Stimulated activated memory B cell treated with anti-CD40 and anti-IgM and Interleukin-4, amounts not matched to agents 10 μg/mL and 1 μg/mL and 100 μg/mL, for 72 hours (primary cell): ENCODE measurements at places on chromosomes 5 and 9.

DNA sequence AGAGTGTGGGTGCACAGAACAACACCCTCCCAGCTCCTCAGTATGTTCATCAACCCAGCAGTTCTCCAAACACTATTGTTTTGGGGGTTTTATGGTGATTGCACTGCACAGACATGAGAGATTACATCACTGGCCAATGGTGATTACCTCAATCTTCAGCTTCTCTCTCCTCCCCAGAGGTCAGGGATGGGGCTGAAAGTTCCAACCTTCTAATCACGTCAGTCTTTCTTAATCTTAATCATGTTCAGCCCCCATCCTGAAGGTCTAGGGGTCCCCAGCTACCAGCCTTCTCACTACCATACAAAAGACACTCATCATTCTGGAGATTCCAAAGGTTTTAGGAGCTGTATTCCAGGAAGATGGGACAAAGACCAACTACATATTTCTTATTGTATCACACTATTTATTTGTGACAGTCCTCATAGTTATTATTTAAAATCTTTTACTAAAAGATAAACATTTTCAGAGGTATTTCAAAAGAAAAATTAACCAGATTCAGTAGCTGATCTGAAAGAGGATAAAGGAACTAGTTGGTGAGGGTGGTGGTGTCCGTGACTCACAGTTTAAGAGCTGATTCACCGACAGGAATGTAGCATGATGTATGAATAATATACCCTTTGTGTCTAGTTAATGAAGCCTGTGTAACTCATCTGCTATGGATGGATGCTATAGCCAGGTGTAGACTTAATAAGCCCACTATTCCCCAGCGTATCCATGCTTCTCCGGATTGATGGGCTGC, 35.6 kb downstream of the RASEF start:
- ATAC-seq = no peak

DNA sequence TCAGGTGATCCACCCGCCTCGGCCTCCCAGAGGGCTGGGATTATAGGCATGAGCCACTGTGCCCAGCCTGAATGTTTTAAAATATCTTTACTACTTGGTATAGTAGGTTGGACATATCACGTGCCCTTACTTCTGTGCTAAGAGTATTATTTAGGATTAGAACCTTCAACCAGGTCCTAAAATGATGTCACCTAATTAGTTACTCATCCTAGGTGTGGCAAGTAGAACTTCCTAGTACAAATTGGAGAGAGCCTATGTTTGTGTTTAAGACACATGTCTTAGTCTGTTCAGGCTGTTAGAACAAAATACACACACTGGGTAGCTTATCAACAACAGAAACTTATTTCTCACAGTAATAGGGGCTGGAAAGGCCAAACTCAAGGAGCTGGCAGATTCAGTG, 51.5 kb downstream of the ZFAND5 start:
- ATAC-seq = no peak

GRCh38 chr5:109695005-109695926, 5.5 kb downstream of the MAN2A1 start:
- ATAC-seq = peak; percentile 49

DNA sequence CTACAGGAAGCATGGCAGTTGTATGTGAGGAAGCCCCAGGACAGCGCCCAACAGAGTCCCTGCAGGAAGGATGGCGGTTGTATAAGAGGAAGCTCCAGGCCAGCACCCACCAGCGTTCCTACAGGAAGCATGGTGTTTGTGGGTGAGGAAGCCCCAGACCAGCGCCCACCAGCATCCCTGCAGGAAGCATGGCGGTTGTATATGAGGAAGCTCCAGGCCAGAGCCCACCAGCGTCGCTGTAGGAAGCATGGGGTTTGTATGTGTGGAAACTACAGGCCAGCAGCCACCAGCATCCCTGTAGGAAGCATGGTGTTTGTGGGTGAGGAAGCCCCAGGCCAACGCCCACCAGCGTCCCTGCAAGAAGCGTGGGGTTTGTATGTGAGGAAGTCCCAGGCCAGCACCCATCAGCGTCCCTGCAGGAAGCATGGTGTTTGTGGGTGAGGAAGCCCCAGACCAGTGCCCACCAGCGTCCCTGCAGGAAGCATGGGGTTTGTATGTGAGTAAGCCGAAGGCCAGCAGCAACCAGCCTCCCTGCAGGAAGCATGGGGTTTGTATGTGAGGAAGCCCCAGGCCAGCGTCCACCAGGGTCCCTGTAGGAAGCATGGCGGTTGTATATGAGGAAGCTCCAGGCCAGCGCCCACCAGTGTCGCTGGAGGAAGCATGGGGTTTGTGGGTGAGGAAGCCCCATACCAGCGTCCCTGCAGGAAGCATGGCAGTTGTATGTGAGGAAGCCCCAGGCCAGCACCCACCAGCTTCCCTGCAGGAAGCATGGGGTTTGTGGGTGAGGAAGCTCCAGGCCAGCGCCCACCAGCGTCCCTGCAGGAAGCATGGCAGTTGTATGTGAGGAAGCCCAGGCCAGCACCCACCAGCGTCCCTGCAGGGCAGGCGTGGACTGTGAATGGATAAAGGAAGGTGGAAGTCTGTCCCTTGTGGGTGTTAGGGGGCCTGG, 79.0 kb downstream of the DAP start:
- no peak for ATAC-seq

DNA sequence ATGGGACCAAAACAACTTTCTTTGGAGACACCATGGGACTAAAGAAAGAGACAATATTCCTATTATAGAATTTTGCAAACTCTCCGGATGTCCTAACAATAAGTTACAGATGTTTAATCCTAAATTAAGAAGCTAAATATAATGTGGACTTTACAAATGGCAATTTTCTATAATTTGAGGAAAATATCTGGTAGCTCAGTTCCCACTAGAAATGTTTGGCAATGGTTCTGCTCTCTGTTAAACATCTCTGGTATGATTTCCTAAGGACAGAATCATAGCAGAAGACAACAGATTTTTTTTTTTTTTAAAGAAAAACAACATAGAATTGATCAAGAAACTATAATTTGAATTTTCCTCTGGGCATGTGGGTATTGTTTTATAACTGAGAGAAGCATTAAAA, 232.8 kb downstream of the ENC1 start:
- ATAC-seq = no peak

GRCh38 chr9:26779062-26779461, 113.5 kb downstream of the CAAP1 start:
- no peak for ATAC-seq

GRCh38 chr9:134384811-134385479, 58.7 kb downstream of the RXRA start:
- no peak for ATAC-seq

- ATAC-seq = no peak
These were observed 215.4 kb upstream of the TLX3 start for GRCh38 chr5:171093598-171093997.

DNA sequence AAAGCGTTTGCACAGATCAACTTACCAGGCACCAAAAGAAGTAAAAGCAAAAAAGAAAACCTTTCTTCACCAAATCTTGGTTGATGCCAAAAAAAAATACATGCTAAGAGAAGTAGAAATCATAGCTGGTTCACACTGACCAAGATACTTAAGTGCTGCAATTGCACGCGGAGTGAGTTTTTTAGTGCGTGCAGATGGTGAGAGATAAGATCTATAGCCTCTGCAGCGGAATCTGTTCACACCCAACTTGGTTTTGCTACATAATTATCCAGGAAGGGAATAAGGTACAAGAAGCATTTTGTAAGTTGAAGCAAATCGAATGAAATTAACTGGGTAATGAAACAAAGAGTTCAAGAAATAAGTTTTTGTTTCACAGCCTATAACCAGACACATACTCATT, 36.4 kb upstream of the CCDC152 start:
- no peak for ATAC-seq

GRCh38 chr9:134723037-134723436, 81.4 kb downstream of the COL5A1 start:
- ATAC-seq = no peak

DNA sequence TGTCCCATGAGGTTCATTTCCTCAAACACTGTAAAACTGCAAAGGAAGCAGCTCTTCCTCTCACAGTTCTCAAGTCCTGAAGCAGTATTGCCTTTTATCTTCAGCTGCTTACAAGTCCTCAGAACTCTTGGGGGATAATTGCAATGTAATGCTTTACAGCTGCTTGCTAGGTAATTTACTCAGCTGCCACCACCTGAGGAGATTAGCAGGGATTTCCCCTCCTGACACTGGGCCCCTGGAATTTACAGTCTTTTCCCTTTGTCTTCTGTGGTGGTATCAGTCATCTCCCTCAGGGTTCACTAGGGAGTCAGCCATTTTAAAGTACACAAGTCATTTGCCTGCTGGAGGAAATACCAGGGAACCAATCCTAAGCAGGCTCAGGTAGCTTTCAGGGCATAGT, 754.3 kb upstream of the GRAMD2B start:
- no peak for ATAC-seq

- ATAC-seq = no peak
These were observed 515.2 kb upstream of the BRINP1 start for GRCh38 chr9:119884438-119884837.

- no peak for ATAC-seq
These were observed 51.7 kb downstream of the MED27 start for GRCh38 chr9:132027752-132028663.

GRCh38 chr5:177440211-177440989, 6.2 kb upstream of the PRR7 start:
- no peak for ATAC-seq

- no peak for ATAC-seq
These were observed 768.5 kb upstream of the ACO1 start for GRCh38 chr9:31615966-31616365.

- no peak for ATAC-seq
These were observed 122.8 kb upstream of the PUM3 start for GRCh38 chr9:2966565-2967300.

GRCh38 chr5:89441965-89442364, 559.0 kb upstream of the MEF2C start:
- ATAC-seq = no peak

GRCh38 chr5:74127381-74128320, 501.7 kb downstream of the ARHGEF28 start:
- peak; percentile 14 for ATAC-seq

- peak; percentile 13 for ATAC-seq
These were observed 175.8 kb downstream of the CACNA1B start for GRCh38 chr9:138053321-138053868.

DNA sequence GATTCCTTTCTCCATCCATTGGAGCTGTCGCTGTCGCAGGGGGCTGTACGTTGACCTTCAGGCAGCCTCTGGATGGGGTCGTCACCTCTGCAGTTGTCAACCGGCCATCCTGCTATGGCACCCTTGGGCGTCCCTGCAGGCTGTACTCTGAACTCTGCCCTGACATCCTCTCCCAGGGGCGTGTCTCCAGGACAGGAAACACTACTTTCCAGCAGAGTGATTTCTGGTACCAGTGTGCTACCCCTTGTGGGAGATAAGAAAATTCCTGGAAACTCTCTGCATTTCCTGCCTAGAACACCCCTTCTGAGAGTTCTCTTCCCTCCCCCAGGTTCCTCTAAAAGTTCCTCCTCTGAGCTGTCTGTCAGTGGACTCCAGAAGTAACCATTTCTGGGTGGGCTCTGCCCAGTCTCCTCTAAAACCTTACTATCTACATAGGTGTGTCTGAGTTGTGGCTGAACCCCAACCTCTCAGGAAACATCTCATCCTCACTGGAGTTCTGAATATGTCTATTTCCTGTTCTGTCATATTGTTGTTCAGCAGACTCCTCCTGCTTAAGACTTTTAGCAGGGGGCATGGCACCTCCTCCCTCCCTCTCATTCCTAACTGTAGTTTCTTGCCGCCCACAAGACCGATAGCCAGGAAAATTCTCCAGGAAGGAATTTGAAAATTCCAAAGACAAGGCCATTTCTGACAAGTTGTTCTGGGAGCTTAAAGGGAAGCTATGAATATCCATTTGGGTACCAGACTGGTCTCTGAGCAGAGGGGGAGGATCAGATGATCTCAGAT, 145.3 kb upstream of the RASEF start:
- ATAC-seq = no peak

DNA sequence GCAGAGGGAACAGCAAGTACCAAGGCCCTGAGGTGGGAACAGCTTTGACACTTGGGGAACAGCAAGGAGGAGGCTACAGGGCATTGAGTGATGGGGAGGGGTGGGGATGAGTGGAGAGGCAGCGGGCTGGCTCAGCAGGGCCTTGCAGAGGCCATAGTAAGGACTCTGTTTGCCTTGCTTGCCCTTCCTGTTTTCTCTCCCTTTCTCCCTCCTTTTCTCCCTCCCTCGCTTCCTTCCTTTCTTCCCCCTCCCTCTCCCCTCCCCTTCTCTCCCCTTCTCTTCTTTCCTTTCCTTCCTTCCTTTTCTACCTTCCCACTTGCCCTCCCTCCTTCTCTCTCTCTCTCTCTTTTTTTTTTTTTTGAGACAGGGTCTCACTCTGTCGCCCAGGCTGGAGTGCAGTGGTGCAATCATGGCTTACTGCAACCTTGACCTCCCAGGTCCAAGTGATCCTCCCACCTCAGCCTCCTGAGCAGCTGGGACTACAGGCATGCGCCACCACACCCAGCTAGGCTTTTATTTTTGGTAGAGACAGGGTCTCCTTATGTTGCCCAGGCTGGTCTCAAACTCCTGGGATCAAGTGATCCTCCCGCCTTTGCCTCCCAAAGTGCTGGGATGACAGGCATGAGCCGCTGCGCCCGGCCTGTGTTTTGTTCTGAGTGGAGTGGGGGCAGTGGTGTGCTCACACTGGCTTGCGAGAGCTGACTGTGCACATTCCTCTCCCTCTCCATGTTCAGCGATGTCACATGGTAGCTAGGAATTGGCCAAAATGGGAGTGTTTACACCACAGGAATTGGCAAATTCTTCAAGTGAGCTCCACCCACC, 17.1 kb downstream of the IER5L start:
- ATAC-seq = no peak

GRCh38 chr5:77182367-77182766, 28.1 kb upstream of the PDE8B start:
- no peak for ATAC-seq

GRCh38 chr5:62762503-62762902, 183.9 kb downstream of the LRRC70 start:
- ATAC-seq = peak; percentile 58

- peak; percentile 77 for ATAC-seq
These were observed 665.5 kb upstream of the ZNF608 start for GRCh38 chr5:125411744-125412560.

GRCh38 chr9:76342858-76343257, 51.4 kb downstream of the RFK start:
- ATAC-seq = no peak

- no peak for ATAC-seq
These were observed 3.5 kb upstream of the CNTFR start for GRCh38 chr9:34592895-34593601.

GRCh38 chr5:83921666-83922193, 201.1 kb upstream of the HAPLN1 start:
- ATAC-seq = no peak

DNA sequence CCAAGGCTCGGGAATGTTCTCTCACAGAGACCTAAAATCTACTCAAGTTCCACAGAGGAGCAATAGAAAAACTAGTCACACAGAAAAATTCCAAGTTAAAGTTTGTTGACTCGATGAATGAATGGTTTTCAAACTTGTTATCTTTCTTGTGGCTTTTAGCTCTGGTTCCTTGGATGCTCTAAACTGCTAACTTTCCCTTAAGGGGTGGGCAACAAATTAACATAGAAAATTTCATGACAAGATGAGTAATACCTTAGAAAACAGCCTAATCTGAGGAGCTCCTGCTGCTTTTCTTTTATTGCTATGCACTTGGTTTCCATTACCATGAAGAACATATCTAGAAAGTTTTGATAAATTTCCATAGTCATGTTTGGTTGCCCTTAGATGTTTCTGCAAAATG, 100.2 kb upstream of the CCDC112 start:
- ATAC-seq = no peak
